ENCODE measurements at places on chromosomes 1 and 21. TPM values are rescaled to one million over a fixed set of nuclear protein-coding genes. Genes with fewer than 3 reads are reported as not detected.

GRCh38 chr1:204288021-204288588, 71.6 kb downstream of the PLEKHA6 start:
- no peak for DNase-seq

The ZBTB8A gene
- total RNA-seq: 15.9 TPM

The RXRG gene
- not detected for total RNA-seq

The REN gene
- total RNA-seq: not detected

The UTS2 gene
- total RNA-seq: not detected

The TRABD2B gene
- total RNA-seq: 0.34 TPM

- DNase-seq: no peak
These were observed 401 bp downstream of the UQCRH start for GRCh38 chr1:46303872-46304326.

- no peak for DNase-seq
These were observed 37.8 kb upstream of the WNT2B start for GRCh38 chr1:112470966-112471365.

DNA sequence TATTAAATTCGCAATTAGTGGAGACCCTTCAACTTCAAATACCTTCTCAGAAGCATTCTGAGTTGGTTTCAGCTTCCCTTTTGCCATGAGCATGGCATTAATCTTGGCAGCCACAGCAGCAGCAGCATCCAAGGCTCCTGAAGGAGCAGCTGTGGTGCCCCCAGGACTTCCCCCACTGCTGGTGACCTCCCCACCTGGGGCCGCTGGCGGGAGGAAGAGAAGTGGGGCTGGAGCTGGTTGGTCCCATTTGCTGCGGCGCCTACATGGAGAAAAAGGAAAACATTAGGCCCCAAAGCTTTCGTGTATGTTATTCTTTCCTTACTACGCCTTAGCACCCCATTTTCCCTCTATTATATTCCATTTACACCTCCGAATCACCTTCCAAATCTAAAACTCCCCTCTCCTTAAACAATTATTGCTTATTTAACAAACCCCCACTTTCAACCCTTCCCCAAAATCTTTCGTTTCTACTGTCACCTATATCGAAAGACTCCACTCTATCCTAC, 569 bp downstream of the KHDC4 start:
- no peak for DNase-seq

GRCh38 chr1:160024195-160024905, 7.4 kb downstream of the PIGM start:
- no peak for DNase-seq

The GNL2 gene
- 67.1 TPM for total RNA-seq
